ENCODE measurements at places on chromosomes 5 and 9.

DNA sequence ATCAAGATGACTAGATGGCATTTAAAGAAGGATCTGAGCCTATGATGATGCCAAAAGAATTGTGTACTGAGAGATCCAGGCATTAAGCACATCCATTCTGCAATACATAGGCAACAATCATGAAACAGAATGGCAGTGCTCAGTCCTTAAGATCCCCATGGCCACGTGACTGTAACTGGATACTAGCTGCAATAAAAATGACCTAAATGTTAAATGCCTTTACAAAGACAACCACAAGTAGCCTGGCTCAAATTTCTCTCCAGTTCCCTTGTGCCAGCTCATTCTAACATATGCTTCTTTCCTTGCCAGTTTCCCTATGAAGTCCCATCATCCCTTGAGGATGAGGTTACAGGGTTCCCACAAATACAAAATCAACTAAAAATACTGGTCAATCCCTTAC is 148.3 kb upstream of the GHR start:
- peak; percentile 55 for DNase-seq

GRCh38 chr9:89654025-89654662 is 49.3 kb downstream of the GADD45G start:
- DNase-seq = no peak

DNA sequence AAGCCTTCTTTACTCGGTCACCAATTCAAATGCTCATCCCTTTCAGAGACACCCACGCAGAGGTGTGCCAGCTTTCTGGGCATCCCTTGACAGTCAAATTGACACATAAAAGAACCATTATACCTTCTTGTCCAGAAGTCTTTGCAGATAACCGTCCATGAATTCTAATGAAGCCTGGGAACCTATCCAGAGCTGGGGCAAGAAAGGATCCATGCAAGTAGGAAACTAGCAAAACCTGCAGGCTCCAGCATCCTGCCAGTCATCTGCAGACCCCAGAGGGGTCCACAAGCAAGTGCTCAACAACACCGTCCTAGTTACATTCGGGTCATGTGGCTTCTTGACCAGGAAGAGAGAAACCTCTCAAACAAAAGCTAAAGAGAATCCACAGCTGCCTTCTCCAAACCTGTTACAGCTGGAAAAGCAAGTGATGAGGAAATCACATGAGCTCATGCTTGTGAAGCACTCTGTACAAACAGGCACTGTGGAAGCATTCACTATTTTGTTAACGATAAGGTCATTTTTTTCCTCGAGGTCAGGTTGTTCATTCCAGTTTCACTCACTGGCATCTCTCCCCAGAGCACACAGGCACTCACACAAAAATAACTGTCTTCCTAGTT is 80.2 kb upstream of the DMRT1 start:
- DNase-seq = peak; percentile 62

DNA sequence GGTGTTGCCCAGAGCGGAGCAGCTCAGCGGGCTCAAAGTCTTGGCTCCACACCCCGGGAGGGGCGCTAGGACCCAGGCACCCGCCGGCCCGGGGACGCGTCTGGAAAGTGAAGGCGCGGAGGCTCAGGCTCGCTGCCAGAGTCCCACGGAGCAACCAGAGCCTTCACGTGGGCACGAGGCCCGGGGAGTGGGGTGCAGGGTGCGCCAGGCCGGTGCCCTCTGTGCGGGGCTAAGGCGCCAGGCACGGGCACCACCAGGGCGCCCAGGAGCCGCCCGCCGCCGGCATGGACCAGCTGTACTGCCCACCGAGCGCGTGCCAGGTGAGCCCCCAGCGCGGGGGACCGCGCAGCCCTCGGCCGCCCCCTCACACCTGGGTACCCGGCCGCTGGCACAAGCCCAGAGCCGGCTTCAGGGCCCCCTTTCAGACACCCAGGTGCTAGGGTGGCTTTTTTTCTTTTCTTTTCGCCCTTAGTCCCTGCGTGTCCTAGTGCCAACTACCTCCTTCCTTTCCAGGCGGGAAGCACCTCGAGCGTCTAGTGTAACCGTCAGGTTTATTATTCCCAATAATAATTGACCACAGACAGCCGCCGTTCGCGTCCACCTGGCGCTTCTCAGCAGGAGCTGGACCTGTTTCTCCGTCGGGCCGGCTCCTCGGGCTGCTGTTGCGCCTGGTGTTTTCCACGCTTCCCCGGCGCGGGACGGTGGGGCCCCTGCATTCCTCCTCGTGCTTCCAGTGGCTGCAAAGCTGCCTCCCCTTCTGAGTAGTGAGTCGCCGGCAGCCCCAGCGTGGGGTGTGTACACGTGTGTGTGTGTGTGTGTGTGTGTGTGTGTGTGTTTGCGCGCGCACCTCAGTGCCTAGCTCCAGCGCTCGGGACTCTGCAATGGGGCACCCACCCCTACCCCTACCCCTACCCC is 30.1 kb upstream of the PDE8B start:
- peak; percentile 58 for DNase-seq

DNA sequence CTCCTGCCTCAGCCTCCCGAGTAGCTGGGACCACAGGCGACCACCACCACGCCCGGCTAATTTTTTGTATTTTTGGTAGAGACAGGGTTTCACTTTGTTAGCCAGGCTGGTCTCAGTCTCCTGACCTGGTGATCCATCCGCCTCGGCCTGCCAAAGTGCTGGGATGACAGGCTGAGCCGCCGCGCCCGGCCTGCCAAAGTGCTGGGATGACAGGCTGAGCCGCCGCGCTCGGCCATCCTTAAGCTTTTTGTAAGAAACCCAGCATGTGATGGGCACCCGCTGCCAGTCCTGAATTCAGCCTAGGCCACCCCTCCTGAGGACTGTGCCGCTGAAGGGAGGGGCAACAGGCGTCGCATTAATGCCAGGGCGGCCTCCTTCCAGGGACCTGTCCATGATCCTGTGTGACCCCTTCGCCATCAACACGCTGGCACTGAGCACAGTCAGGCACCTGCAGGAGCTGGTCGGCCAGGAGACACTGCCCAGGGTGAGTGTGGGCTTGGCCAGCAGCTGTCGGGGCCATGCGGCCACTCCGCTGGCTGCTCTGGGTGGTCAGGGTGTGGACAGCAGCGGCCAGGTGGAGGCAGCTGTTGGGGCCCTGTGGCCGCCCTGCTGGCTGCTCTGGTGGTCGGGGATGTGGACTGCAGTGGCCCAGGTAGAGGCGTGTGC is 10.5 kb downstream of the NELFB start:
- no peak for DNase-seq

GRCh38 chr9:110156416-110156815 is 51.5 kb downstream of the C9orf152 start:
- no peak for DNase-seq

GRCh38 chr9:120643061-120643460 is 63.1 kb upstream of the CDK5RAP2 start:
- no peak for DNase-seq

GRCh38 chr9:24672336-24672735 is 126.6 kb upstream of the IZUMO3 start:
- DNase-seq = no peak

- DNase-seq = no peak
Observed at GRCh38 chr9:95250462-95251221, 66.9 kb downstream of the FANCC start.

GRCh38 chr9:132828201-132828770 is 49.8 kb downstream of the AK8 start:
- no peak for DNase-seq

DNA sequence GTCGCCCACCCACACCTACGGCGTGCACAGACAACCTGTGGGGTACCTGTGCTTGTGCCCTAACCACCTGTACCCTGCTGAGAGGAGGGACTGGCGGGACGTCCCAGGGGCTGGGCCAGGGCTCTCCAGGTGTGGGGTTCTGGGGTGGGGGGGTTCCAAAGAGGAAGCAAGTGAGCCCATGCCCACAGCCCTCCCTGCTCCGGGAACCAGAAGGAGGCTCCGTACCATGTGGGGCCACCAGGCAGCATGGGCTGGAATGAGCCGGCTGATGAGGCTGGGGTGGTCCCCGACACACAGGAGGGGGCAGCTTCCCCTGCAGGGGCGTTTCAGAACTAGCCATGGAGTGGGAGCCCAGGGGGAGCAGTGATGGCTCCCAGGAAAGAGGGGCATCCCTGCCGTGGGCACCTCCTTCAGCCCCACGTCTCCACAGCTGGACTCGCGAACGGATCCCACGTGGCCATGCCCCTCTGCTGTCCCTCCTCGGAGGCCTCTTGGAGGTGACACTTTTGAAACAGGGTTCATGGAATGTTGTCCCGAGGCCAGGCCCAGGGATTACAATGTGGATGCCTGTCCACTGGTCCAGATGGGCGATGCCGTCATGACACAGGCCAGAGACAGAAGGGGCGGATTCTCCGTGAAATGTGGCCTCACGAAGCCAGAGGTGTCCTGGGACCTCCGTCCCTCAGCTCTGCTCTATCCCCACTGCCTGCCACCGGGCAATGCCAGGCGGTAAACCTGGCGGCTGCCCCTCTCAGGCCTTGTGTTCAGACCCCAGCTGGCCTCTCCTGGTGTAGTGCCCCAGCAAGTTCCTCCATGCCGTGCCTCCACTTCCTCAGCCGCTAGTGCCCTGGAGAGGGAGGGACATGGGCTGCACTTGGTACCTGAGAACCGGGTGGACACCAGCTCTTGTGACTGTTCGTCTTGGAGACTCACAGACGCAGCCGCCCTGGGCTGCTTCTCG is 33.6 kb upstream of the IRX4 start:
- DNase-seq = no peak

DNA sequence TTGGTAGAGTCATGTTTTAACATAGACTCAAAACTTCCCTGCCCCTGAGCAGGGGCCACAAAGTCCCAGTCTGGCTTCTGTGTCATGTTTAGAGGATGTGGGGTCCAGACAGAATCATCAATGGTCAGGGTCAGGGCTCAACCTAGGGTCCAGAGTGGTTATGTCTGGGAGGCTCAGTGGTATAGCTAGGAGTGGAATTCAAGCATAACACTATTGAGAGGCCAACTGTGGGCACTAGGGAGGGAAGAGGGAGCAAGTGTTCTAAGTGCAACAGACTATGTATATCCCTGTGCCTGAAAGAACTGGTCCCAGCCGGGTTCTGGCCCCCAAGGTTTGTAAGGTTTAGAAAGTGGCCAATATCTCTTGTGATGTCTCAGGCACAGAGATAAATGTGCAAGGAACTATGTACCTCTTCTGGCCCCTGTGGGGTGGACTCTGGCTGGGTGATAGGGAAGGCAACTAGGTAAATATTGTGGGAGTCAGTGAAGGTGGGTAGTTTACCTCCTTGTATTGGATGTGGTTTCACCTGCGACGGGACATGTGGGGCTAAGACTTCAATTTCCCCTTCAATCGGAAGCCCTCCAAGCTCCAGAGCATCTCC is 14.0 kb downstream of the MYORG start:
- no peak for DNase-seq

DNA sequence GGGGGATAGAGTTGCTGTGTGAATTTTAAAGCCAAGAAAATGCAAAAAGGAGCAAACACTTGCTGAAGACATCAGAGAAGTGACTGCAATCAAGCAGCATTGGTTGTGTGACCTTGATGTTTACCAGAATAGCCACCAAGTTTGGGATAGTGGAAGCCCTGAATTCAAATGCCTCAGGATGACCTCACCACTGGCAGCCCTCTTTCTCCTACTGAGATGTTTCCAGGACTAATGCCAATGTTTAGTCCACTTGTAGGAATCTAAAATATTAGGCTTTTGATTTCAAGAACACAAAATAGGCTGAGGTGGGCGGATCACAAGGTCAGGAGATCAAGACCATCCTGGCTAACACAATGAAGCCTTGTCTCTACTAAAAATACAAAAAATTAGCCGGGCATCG is 112.2 kb upstream of the NUDT12 start:
- DNase-seq = peak; percentile 34

DNA sequence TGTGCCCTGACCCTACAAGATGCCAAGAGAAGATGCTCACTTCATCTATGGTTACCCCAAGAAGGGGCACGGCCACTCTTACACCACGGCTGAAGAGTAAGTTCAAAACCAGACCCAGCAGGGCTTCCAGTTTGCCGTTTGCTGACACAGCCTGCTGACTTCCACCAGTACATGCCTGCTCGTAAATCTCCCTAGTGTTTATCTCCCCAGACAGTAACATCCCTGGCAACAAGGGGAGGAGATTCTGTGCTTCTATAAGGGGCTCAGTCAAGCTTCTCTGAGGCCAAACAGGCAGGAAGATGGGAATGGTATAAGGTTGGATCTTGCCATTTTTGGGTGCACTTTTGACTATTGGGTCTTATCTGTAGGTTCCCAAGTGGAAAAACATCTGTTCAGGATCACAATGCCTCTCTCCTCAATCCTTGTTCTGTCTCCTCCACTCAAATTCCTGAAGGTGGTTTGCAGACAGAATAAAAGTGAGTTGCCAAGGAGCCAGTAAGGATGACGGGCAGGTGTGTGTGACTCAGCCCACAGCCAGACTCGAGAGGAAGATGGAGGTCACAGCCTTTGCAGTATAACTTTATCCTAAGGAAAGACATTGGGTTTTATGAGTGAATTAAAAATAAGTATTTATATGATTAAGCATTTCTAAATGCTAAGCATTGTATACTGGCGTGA is 1.9 kb downstream of the MLANA start:
- DNase-seq = peak; percentile 15

DNA sequence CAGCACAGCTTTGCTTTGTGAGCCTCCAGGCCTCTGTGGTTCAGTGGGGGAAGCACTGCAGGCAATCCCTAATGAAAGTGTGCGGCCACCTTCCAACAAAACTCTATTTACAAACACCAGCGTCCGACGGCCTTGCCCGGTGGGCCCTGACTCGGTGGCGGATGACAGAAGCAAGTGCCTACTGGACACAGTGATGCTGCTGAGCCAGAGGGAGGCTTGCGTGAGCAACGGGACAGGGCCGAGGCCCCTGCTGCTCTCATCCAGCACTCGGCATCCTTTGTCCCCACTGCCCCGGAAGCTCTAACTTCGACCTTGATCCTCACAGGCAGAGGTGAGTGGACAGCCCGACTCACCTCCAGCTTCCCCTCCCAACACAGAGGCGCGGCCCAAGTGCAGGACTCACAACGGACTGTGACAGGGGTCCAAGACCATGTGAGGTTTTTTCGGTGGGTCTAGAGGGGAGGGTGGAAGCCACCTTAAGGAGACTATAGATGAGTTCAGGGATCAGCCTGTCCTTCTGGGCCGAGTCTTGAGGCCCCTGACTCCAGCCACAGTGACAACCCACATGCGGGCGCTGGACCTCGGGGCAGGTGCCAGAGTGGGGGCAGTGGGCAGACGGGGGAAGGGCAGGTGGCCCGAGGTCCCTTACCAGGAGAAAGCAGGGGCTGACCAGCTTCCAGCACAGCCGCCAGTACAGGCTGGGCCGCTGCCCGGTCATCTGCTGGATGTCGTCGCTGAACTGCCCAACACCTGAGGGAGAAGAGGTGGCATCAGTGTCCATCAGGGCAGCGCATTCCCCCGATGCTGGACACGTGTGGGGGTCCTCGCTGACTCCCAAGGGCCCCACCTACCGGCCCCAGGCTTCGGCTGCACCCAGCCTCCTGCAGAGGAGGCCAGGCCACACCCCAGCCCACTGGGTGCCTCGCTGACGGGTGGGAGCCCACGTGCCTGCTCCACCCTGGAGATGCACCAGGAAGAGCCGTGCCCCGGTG is 39.4 kb downstream of the SLC6A3 start:
- no peak for DNase-seq

DNA sequence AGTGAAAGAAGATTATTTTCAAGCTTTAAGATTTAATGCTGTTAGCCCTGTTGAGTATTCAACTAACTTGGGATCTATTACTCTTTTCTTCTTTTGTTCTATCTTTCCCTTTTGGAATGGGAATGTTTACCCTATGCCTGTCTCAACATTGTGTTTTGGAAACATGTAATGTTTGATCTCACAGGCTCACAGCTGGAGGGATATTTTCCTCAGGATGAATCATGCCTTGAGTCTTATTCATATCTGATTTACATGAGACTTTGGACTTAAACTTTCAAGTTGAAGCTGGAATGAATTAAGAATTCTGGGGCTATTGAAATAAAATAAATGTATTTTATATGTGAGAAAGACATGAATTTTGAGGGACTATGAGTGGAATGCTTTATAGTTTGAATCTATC is 607.8 kb upstream of the PTGER4 start:
- peak; percentile 47 for DNase-seq

GRCh38 chr5:117177302-117177701 is 602.7 kb upstream of the SEMA6A start:
- peak; percentile 91 for DNase-seq
